GOT3 (cell line): ENCODE measurements at places on chromosomes 12 and 14.

DNA sequence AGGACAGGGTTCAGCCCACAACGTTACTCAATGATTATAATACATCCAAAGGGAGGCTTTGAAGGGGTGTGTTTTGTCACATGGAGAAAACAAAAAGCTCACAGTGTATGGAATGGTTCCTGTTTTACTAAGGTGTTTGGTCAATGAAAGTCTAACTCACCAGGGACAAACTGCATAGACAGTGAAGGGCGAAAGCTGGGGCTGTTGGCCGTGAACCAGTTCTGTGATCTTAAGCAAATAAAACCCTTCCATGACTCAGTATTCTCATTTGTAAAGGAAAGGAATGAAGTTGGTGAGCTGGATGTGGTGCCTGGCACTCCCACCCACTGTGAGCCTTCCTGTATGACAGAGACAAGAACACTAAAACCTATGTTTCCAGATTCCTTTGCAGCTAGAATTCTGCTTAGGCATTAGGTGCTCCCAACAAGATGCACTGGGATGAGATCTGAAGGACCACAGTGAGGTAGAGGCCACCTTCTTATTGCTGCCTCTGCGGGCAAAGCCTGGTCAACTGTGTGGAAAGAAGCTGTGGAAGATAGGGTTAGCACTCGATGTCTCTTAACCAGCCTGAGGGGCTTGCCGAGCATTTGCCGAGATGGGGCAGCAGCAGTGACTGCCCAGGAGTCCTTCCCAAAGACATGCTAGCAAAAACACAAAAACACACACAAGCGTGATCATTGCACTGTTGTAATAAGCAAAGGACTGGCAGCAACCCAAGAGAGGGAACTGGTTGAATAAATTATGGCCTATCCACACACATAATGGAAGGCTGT is 48.5 kb downstream of the VCPKMT start:
- no peak for DNase-seq

GRCh38 chr14:20198991-20199390 is 8.3 kb downstream of the OR11G2 start:
- no peak for DNase-seq

- no peak for DNase-seq
Observed at GRCh38 chr14:55593698-55594097, 13.7 kb downstream of the KTN1 start.

DNA sequence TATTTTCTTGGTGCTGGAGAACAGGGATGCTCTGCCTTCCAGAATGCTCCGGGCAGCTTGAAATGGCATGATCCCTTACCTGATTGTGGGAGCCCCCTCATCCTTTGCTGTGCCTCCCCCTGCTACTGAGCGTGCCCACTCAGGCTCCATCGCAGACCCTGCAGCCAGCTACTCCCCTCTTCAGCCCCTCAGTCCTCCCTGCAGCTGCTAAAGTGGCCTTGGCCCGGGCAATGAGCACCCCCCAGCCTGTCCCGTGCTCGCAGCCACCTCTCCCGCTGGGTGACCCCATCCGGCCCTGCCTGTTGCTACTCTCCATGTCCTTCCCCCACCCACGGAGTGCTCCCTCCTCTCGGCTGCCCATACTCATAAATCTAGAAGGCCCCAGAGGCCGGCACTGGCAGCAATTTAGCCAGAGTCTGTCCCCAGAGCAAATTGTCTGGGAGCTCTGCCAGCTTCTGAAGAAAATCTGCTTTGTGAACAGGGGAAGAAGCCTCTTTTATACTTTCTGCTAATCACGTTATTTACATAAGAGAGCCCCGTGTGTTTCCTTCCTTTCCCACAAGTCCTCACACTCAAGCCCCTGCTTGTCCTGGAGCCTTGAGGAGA is 143.7 kb upstream of the FRMD6 start:
- no peak for DNase-seq

DNA sequence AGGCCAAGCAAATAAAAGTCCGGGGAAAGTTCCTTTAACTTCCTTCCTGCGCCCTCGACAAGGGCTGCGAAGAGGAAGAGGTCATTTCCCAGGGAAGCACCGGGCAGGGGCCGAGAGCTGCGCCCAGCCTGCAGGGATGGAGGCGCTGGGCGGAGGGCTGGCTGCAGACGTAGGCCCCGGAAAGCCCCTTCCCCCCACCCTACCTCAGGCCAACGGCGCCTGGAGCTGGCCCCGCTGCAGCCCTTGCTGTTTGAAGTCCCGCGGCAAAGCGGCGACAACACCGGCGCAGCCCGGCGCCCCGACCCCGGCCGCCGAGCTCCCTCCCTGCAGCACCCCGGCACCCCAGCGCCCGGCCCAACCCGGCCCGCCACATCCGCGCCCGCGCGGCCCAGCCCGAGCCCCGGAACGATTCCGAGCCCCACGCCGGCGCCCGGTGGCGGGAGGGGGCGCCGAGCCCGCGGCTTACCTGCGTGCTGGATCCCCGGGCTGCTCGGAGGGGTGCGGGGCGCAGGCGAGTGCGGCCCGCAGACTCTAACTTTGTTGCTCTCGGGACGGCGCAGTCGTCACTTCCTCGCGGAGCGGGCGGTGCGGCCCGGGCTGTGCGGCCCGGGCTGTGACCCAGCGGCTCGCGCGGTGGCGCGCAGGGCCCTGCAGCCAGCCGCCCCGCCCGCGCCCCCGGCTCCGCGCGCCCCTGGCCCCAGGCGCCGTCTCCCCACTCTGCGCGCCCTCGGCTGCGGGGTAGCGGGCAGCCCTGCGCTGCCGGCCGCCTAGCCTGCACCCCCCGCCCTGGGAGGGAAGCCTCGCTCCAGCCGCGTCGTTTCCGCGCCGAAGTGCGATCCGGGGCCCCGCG is 64.8 kb upstream of the PTGR2 start:
- DNase-seq: no peak
